ENCODE measurements at places on chromosomes 4 and X.

- DNase-seq = no peak
Measured at GRCh38 chr4:113899271-113900070, 80.0 kb downstream of the ARSJ start.

DNA sequence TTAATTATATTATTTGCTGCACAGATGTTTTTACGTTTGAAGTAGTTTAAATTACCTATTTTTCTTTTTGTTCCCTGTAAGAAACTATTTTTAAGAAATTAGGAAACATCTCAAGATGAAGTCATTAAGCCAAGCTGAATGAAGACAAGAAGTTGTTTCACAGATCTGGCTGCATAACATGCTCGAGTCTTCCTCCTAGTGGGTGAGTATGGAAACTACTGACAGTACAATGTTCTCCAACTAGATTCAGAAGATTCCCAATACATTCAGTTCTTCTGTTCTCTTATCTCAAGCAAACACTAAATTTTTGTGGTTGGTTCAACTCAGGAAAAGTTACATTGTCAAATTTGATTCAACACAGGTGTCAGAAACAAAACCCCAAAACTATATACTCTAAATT lies 256.8 kb upstream of the VCX start:
- no peak for DNase-seq

- no peak for DNase-seq
Measured at GRCh38 chr4:165522050-165522449, 143.2 kb downstream of the CPE start.

- no peak for DNase-seq
Measured at GRCh38 chrX:30781711-30782444, 107.2 kb downstream of the TAB3 start.

DNA sequence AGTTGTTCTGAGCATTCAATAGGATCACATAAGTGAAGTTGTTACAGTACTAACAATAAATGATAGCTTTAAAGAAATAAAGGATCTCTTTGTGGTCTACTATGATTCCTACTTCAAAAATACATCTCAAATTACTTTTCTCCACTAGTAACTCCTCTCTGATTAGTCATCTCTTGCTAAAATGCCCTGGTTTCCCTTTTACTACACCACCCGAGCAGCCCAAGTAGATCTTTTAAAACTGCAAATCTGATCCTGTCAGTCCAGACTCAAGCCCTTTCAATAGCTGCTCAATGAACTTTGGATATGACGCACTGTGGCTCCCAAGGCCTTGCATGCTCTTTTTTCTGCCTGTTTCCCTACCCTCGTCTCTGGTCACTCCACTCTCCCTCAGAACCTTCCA lies 97.5 kb downstream of the MAOA start:
- no peak for DNase-seq

- no peak for DNase-seq
Measured at GRCh38 chr4:148540622-148541326, 98.6 kb upstream of the NR3C2 start.

DNA sequence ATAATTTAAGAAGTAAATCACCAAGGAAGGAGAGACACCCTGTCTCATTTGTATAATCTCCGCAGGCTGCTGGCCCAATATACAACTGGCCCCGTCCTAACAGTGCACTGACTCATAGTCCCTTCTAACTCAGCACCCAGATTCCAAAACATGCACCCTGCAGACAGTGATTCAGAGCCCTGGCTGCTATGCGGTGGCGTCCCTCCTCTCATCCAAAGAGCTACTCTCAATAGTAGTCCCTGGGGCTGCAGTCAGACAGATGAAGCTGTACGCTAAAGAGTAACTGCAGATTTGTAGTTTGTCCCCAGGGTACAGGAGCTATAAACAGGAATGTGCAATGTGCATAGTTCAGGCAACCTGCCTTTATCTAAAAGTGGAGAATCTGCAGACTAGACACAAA lies 23.0 kb downstream of the GABRA3 start:
- DNase-seq = no peak

- no peak for DNase-seq
Measured at GRCh38 chr4:86657382-86657781, 63.3 kb downstream of the PTPN13 start.

- DNase-seq = no peak
Measured at GRCh38 chr4:8534611-8535010, 45.6 kb upstream of the GPR78 start.

GRCh38 chrX:140337263-140337662 lies 167.6 kb downstream of the SOX3 start:
- no peak for DNase-seq

DNA sequence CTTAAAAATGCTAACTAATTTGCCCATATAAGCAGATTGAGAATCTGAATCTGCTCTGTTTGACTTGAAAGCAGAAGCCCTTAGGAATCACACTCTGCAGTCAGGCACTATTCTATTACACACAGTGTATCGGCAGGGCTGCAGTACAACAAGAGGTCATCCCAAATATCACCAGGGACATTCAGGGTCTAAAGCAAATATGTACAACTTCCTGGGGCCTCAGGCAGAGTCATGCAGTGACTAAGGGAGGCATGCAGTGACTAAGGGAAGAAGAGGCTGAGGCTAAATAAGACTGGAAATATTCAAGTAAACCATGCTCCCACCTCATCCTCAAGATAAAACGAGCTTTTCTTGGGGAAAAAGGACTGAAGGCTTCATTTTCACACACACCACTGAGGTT lies 20.9 kb downstream of the MAPK10 start:
- no peak for DNase-seq

- DNase-seq = no peak
Measured at GRCh38 chr4:165343353-165344191, 16.1 kb downstream of the MSMO1 start.

GRCh38 chrX:46961574-46962283 lies 49.5 kb downstream of the JADE3 start:
- no peak for DNase-seq

GRCh38 chr4:168631241-168632162 lies 134.7 kb downstream of the PALLD start:
- no peak for DNase-seq

DNA sequence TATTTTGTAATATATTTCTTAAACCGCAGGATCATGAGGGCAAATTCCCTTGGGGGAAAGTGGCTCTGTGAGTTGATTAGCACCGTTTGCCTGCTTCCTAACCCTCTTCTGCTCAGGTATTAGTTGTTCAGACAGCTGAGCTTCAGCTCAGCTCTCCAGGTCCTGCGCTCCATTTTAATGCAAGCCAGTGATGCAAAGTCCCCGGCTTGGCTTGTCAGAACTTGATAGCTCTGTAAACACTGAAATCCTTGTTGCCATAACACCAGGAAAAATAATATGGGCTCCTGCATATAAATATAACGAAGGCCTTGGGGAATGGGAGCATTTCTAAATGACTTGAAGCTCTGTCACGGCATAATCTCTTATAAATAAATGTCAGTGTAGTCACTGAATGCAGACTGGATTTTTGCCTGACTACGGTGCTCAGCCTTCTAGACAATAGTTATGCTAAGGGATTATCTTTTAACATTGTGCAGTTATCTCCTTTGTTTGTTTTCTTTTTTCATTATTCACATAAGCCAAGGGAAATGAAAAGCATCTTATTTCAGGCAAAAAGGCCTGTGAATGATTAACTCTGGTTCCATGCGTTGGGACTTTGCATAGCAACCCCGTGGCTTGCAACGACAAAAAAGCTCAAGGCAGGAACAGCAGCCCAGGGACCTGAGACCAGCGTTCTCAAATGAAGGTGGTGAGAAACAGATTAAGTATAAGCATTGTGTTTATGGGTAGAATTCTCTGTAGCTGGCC lies 253.2 kb downstream of the SPRY1 start:
- DNase-seq = no peak

- DNase-seq = no peak
Measured at GRCh38 chrX:21581479-21581878, 76.7 kb downstream of the KLHL34 start.

- no peak for DNase-seq
Measured at GRCh38 chrX:45164021-45164621, 36.6 kb downstream of the DIPK2B start.

DNA sequence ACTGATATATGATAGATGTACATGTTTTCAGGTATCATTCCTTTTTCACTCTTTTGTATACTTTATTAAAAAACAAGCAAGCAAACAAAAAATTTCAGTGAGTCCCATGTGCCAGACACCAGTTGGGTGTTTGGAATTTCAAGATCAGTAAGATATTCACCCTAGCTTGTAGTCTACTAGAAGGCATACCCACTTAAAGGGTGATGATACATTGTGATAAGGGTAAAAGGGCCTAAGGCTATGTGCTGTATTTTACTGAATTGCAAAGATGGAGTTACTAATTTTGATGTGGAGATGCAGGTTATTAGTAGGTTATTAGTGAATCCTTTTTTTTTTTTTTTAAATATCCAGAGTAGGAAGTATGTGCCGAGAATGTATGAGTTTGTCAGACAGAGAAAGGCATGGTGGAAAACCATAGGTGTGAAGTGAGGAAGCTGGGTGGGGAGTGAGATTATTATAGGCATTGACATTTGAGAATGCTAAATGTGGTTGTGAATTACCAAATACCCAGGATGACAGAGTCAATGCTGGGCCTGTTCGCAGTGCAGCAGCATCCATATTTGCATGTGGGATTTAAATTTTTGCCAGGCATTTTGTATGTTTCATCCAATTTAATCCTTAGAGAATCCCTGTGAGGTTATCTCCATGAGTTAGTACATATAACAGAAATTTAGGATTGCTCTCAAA lies 10.1 kb downstream of the STIM2 start:
- no peak for DNase-seq

- DNase-seq = no peak
Measured at GRCh38 chr4:167452922-167453430, 218.7 kb upstream of the SPOCK3 start.

- no peak for DNase-seq
Measured at GRCh38 chrX:79466636-79467035, 99.5 kb upstream of the ITM2A start.

DNA sequence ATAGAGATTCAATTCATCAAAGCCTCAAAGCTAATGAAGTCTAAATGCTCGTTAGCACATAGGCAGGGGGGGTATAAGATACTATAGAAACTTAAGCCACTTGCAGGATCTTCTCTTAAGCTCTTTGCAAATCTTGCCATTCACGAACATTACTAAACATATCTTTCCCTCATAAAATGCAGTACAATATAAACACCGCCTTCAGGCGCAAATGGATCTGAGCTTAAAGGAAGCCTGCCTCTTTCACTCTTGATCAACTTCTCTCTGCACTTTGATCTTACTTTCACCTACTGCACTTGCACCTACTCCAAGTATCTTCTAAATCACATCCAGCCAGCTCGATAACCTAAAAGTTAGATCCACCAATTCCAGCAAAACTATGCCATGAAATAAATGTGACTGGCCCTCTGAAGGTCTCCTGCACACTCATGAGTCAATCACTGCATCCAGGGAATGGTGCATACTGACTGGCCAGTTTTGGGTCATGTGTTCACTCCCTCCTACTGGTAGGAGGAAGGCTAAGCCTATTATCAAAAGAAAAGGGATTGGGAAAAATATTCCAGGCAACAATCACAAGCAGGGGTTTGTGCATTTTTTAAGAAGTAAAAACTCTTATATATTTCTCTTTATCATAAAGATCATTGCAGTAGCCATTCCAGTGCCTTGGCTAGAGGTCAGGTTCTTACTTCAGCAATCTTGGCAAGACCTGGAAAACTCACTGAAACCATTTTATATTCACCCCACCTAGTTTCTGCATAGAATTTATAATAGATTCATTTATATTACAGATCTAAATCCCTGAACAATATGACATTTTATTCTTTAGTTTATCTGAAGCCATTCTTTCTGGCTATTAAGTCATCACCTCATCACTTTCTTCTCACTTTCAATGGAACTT lies 222.0 kb downstream of the PPP3CA start:
- DNase-seq = no peak

DNA sequence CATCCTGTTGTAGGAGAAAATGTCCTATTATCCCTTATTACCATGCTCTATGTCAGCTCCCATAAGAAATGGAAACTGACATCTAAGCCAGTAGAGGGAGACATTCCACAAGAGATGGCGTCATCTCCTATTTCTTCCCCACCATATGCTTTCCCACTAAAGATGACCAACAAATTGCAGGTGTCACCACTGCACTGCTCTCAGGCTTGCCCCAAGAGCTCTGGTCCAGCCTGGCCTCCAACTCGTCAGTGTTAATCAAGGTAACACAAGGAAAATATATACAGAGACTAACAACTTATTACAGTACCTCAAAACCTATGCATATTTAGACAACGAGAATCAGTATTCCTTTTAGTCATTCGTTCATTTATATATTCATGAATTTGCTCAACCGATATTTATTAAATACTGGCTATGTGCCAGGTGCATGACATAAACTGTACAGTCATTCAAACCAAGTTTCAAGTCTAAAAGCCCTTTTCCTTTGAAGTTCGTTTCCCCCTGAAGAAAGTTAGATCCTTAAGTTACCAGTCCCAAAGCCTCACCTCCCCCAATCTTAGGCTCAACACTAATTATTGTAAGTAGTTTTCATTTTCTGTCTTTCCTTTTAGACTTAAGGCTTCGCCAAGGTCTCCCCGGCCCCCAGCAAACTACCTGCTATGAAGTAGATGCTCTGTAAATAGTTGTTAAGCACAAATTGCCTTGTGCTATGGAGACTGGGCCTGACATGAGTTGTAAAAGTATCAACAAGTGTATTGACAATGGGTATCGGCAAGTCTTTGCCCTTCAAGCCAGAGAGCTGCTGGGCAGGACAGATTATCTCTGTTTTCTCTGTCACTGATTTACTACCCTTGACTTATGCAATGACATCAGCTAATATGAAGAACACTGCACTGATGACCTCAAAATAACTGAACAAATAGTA lies 3.1 kb upstream of the FGB start:
- DNase-seq = no peak

Data from stimulated activated CD4-positive, alpha-beta T cell treated with anti-CD3 and anti-CD28 coated beads, TNF-alpha, amount 100 ng/mL, for 1 hour (primary cell).